CD8-positive, alpha-beta memory T cell (primary cell): ENCODE measurements at places on chromosomes 2 and 18. TPM values are rescaled to one million over a fixed set of nuclear protein-coding genes. Genes with fewer than 3 reads are reported as not detected.

- H3K4me1 ChIP-seq, result no peaks in the 10 kb centered on the region
- no peak overlapping the region for H3K27ac ChIP-seq
- H3K27me3 ChIP-seq, result no peaks in the 10 kb centered on the region
Measured at GRCh38 chr18:46276748-46277147, 172.6 kb downstream of the HAUS1 start.

DNA sequence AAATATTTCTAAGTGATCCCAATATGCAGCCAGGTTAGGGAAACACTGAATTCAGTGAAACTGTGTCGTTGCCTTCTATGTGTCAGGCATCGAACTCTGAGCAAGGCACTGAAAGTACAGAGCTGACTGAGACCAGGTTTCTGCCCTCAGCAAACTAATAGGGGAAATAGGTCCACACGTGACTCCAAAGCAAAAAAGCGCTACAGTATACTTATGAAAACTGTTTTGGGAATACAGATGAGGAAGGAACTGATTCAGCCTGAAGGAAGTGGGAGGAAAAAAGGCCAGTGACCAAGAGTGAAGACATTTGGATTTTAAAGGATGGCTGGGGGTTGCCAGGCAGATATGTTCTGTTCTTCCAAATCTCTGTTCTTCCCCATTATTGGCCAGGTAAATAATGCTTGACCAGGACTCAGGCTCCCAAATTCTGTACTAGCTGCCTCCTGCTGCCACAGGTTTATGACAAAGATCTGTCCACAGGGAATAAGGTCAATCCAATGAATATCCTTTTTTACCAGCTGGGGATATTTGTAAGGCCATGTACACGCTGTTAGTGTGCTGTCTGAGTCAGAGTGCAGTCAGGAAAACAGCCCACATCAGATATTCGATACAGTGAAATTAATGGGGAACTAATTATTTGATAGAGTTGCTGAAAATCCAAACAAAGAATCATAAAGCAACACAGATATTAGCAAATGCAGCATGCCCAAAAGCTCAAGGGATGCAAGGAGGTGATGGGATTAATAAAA, 24.5 kb upstream of the INPP4A start:
- no peak overlapping the region for H3K4me3 ChIP-seq
- no peak for DNase-seq
- H3K27ac ChIP-seq, result no peak overlapping the region
- H3K4me1 ChIP-seq, result no peaks in the 10 kb centered on the region

DNA sequence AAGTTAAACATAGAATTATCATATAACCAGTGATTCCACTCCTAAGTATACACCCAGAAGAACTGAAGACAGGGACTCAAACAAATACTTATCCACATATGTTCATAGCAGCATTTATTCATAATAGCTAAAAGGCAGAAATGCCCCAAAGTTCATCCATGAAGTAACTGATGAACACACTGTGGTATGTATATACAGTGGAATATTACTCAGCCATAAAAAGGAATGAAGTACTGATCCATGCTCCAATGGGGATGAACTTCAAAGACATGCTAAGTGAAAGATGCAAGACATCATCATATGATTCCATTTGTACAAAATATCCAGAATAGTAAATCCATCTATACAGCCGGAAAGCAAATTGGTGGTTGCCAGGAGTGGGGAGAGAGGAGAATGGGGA, 157.5 kb downstream of the LAMA1 start:
- H3K27me3 ChIP-seq, result no peaks in the 10 kb centered on the region
- no peaks in the 10 kb centered on the region for H3K4me1 ChIP-seq
- no peaks in the 10 kb centered on the region for H3K36me3 ChIP-seq
- DNase-seq, result no peak

DNA sequence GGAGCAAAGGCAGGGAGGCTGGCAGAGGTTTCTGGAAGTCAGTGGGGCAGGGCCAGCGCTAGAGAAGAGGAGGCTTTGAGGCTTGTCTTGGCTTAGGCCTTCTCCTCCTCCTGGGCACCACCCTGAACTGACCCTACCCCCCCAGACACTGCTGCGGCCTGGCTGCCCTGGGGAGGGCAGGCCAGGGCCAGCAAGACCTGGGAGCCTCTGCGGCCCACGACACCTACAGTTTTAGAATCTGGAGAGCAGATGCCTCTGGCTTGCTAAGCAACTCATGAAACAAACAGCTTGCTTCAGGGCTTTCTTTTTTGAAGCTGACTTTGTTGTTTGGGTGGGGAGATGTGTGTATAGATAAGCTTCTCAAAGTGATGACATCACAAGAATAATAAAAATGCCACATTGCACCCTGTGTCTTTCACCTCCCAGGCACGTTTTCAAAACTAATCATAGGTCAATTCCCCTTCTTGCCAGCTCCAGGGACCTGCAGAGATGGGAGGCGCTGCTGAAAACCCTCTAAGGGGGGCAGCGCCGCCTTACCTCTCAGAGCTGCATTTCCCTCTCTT, 46.2 kb upstream of the SMAD7 start:
- H3K4me3 ChIP-seq, result no peak overlapping the region
- no peaks in the 10 kb centered on the region for H3K27me3 ChIP-seq
- DNase-seq, result peak; percentile 11
- no peaks in the 10 kb centered on the region for H3K36me3 ChIP-seq

- H3K27me3 ChIP-seq, result no peaks in the 10 kb centered on the region
- no peak for DNase-seq
- peaks cover 22% of the 10 kb centered on the region for H3K36me3 ChIP-seq
Measured at GRCh38 chr2:208346756-208347155, 59.8 kb upstream of the PTH2R start.

DNA sequence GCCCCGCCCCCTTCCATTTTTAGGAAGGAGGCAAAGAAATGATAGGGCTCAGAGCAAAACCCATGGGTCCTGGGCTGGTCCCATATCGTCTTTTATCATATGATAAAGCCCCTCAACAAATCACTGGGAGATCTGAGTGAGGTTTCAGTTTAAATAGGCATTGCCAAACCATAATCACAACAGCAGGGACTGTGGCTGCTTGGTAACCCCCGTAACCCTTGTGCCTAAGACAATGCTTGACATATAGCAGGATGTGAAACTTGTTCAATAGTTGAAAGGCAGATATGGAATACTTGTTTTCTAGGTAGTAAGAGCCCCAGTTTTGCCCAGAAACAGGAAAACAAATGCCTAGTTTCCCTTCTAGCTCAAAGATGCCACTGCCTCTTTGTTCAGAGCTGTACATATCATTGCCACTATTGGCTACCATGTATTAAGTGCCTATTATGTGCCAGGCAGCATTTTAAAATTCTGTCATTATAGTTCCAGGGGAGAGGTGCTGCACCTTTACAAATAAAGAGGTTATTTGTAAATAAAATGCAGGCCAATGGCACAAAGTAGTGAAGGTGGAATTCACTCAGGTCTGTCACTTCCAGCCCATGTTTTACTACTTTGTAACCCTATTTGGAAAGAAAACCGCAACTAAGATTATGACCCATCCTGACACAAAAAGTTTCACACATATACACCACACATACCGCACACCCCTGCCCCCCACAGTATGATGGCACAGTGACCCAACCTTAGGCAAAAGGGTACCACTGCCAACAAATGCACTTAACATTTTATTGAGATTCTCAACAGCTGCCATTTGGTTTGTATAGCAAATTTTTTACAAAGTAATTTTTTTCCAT, 14.2 kb downstream of the NAGK start:
- H3K4me1 ChIP-seq, result no peaks in the 10 kb centered on the region
- H3K27me3 ChIP-seq, result no peaks in the 10 kb centered on the region
- no peak for DNase-seq
- H3K36me3 ChIP-seq, result peaks cover 4% of the 10 kb centered on the region
- H3K4me3 ChIP-seq, result no peak overlapping the region

GRCh38 chr2:145041706-145042105, 521.8 kb upstream of the ZEB2 start:
- no peak overlapping the region for H3K4me3 ChIP-seq
- H3K4me1 ChIP-seq, result no peaks in the 10 kb centered on the region

DNA sequence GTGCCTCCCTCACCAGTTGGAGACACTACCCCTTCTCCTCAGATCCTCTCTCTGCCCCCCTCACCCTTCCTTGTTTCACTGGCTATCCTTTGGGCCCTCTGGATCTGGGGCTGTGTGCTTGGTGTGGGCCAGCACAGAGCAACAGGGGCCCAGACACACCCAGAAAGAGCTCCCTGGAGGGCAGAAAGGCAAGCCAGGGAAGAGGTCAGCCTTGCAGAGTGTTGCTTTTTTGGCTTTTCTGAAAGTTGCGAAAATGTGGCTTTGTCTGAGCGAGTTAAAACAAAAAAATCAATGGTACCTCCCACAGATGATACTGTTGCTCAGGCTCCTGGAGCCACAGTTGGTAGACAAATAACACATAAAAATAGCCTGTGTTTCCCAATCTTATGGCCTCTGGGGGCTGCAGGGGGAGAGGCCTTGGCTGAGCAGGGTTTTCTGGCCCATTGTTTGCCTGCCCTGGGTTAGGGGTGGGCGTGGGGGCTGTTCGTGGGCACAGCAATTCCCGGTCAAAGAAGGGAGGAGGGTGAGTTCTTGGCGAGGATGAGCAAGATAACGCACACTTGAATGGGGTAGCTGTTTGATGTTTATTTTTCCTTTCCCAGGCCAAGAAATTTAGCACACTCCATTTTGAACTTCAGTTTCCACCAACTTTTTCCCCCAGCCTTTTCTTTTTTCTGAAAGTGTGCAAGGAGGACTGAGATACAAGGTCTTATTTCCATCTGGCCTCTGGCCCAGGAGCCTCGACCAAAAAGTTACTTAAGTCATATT, 167.0 kb upstream of the HAAO start:
- no peaks in the 10 kb centered on the region for H3K36me3 ChIP-seq
- no peak for DNase-seq
- no peaks in the 10 kb centered on the region for H3K4me1 ChIP-seq
- H3K27ac ChIP-seq, result no peak overlapping the region
- no peak overlapping the region for H3K4me3 ChIP-seq

The CCDC148 gene
- 0.40 TPM for total RNA-seq

The TEX44 gene
- total RNA-seq, result not detected

The RTKN gene
- total RNA-seq, result 1.1 TPM

- H3K27me3 ChIP-seq, result no peaks in the 10 kb centered on the region
- H3K36me3 ChIP-seq, result no peaks in the 10 kb centered on the region
- H3K27ac ChIP-seq, result no peak overlapping the region
- H3K4me1 ChIP-seq, result no peaks in the 10 kb centered on the region
- no peak for DNase-seq
Measured at GRCh38 chr2:30800159-30800558, 7.1 kb downstream of the CAPN13 start.

DNA sequence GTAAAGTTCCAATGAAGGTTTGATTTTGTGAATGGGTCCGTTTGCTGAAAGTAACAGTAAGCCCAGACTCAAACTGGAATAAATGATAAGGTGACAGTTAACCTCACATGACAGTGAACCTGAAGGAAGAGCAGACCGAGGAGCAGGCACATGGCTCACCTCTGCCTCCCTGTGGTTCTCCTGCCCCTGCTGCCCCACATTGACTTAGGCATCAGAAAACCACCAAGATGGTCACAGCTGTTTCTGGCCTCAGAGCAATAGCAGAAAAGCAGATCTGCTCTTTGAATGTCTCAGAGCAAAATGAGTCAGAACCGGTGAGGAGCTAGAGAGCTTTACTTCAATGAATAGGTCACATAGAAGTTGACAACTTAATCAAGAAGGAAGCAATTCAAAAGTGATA, 487.6 kb downstream of the METTL4 start:
- no peak overlapping the region for H3K4me3 ChIP-seq
- H3K27ac ChIP-seq, result no peak overlapping the region
- H3K4me1 ChIP-seq, result no peaks in the 10 kb centered on the region
- no peaks in the 10 kb centered on the region for H3K36me3 ChIP-seq
